Ovary (tissue), 10 donors: ENCODE measurements at places on chromosomes 5 and 9. TPM values are rescaled to one million over a fixed set of nuclear protein-coding genes. Genes with fewer than 3 reads are reported as not detected.

GRCh38 chr5:58066076-58066475 is 393.8 kb downstream of the PLK2 start:
- H3K27ac ChIP-seq, result no peak overlapping the region
- no peaks in the 10 kb centered on the region for H3K27me3 ChIP-seq
- no peak overlapping the region for H3K4me3 ChIP-seq
- no peaks in the 10 kb centered on the region for H3K36me3 ChIP-seq

- DNase-seq, result peak; percentile 76
- no peaks in the 10 kb centered on the region for H3K36me3 ChIP-seq
- peaks cover 27% of the 10 kb centered on the region for H3K4me1 ChIP-seq
- H3K4me3 ChIP-seq, result no peak overlapping the region
Observed at GRCh38 chr5:67268231-67269021, 71.8 kb upstream of the CD180 start.

The PCDHA8 gene
- total RNA-seq, result 0.23 TPM

The ENTPD8 gene
- total RNA-seq, result 0.28 TPM

The PHF24 gene
- total RNA-seq, result 0.30 TPM

- no peak overlapping the region for H3K4me3 ChIP-seq
- no peak for DNase-seq
- H3K36me3 ChIP-seq, result no peaks in the 10 kb centered on the region
- H3K27me3 ChIP-seq, result no peaks in the 10 kb centered on the region
- H3K4me1 ChIP-seq, result peaks cover 9% of the 10 kb centered on the region
Observed at GRCh38 chr5:35246411-35246810, 16.1 kb upstream of the PRLR start.

DNA sequence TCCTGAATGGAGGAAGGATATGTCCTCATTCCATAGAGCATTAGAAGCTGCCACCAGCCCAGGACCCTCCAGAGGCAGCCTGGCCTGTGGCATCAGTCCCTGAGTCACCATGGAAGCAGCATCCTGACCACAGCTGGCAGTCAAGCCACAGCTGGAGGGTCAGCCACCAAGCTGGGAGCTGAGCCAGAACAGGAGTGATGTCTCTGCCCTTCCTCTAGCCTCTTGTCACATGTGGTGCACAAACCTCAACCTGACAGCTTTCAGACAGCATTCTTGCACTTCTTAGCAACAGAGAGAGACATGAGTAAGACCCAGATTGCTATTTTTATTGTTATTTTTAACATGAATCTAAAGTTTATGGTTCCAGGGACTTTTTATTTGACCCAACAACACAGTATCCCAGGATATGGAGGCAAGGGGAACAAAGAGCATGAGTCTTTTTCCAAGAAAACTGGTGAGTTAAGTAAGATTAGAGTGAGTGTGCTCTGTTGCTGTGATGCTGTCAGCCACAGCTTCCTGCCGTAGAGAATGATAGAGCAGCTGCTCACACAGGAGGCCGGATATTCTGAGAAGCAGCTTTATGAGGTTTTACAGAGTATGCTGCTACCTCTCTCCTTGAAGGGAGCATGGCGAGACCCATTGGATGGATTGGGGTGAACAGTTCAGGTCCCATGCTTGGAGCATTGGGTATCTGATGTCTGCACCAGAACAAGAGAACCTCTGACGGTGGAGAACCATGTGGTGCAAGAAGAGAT is 13.0 kb upstream of the CYFIP2 start:
- no peak overlapping the region for H3K27ac ChIP-seq
- no peaks in the 10 kb centered on the region for H3K27me3 ChIP-seq
- H3K36me3 ChIP-seq, result no peaks in the 10 kb centered on the region
- H3K4me1 ChIP-seq, result no peaks in the 10 kb centered on the region

The KCTD16 gene
- total RNA-seq, result 0.15 TPM

The STPG3 gene
- not detected for total RNA-seq

The EIF4E1B gene
- not detected for total RNA-seq

GRCh38 chr9:90950600-90950999 is 149.0 kb downstream of the SYK start:
- DNase-seq, result no peak
- no peaks in the 10 kb centered on the region for H3K27me3 ChIP-seq
- H3K27ac ChIP-seq, result no peak overlapping the region
- H3K36me3 ChIP-seq, result no peaks in the 10 kb centered on the region
- no peak overlapping the region for H3K4me3 ChIP-seq
- H3K4me1 ChIP-seq, result no peaks in the 10 kb centered on the region

DNA sequence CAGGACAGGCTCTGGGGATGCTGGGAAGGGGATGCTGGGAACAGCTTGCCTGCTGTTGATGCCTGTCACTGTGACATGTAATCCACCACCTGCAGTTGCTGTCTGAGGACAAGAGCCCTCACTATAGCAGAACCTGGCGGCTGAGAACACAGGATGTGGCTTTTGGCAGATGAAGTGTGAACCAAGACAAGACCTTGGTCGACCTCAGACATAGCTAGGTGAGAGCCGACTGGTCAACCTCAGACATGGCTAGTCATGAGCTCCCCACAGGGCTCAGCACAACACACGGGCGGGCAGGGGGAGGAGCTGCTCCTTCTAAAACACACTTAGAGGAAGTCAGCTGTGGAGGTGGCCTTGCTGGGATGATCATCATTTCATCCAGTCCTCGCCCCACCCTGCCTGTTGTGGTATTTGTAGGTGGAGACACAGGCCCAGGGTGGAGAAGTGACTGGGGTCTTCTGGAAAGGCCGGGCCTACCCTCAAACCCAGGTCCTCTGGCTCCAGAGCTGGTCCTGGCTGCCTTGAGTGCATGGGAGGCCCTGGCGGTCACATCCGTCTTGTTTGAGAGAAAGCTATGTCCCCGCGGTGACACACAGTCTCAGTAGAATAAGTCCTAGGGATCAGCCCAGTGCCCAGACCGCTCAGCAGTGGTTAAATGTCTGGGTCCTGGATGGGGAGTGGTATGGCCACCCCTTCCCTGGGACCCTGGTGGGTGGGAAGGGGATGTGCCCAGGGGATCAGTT is 6.1 kb downstream of the SUSD3 start:
- H3K27me3 ChIP-seq, result no peaks in the 10 kb centered on the region
- H3K4me1 ChIP-seq, result peaks cover 21% of the 10 kb centered on the region
- no peak for DNase-seq
- H3K4me3 ChIP-seq, result no peak overlapping the region

The SLC28A3 gene
- not detected for total RNA-seq

DNA sequence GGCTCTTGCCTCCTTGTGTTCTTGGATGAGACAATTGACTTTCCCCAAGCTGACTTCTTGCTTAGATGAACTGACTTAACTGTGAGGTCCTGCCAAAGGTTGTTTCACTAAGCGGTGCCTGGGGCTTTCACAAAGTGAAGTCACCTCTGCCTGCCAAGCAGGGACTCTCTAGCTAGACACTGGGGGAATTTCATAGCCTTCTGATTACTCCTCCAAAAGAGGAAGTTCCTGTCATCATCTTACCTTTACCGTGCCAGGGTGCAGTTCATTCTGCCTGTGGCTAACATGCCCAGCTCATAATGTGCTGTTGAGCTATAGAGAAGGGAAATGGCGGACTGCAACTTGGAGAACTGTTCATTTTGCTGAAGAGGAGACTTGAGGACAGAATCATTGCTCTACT is 472.0 kb upstream of the WWC1 start:
- H3K36me3 ChIP-seq, result no peaks in the 10 kb centered on the region
- H3K27me3 ChIP-seq, result no peaks in the 10 kb centered on the region
- no peak overlapping the region for H3K4me3 ChIP-seq
- DNase-seq, result no peak
- no peaks in the 10 kb centered on the region for H3K4me1 ChIP-seq

DNA sequence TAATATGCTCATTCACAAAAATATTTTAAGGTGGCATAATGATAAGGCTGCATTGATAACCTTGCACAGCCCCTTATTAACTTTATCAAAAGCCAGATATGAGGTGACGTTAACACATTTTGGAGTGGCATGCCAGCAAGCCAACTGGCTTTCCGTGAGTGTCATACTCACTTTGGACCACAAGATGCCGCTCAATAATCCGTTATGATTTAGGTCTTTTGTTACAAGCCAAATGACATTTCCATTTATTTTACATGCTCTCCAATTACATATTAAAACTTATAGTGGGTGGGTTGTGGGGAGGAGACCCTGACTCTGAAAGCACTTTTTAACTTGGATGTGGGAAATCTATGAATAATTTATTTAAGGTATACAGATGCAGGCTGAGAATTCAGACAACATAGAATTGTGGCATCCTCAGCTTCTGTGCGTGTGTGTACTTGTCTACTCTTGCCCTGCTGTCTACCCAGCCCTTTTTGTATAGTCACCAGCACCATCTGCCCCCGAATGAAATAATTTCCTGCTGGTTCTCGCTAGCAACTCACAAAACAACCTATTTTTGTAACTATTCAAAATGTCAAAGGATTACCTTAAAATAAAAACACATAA is 305.1 kb downstream of the PSAT1 start:
- no peak overlapping the region for H3K4me3 ChIP-seq
- H3K27me3 ChIP-seq, result no peaks in the 10 kb centered on the region
- H3K27ac ChIP-seq, result no peak overlapping the region

The SH3RF2 gene
- total RNA-seq, result 2.2 TPM

The PRDM9 gene
- total RNA-seq, result not detected

The FRRS1L gene
- total RNA-seq, result 31.5 TPM

GRCh38 chr9:128558431-128559310 is 6.3 kb downstream of the SPTAN1 start:
- H3K4me3 ChIP-seq, result no peak overlapping the region
- peak; percentile 83 for DNase-seq
- peak overlapping the region; percentile 29 for H3K27ac ChIP-seq
- no peaks in the 10 kb centered on the region for H3K27me3 ChIP-seq
- H3K4me1 ChIP-seq, result peaks cover 10% of the 10 kb centered on the region

- no peaks in the 10 kb centered on the region for H3K27me3 ChIP-seq
- no peak overlapping the region for H3K27ac ChIP-seq
- no peaks in the 10 kb centered on the region for H3K4me1 ChIP-seq
- H3K4me3 ChIP-seq, result no peak overlapping the region
- H3K36me3 ChIP-seq, result no peaks in the 10 kb centered on the region
- no peak for DNase-seq
Observed at GRCh38 chr5:157187046-157187754, 6.6 kb downstream of the ITK start.

The FOXD4L4 gene
- total RNA-seq, result not detected

The CARD6 gene
- 2.0 TPM for total RNA-seq

- no peaks in the 10 kb centered on the region for H3K36me3 ChIP-seq
- no peak for DNase-seq
- H3K4me3 ChIP-seq, result no peak overlapping the region
- no peaks in the 10 kb centered on the region for H3K4me1 ChIP-seq
- no peaks in the 10 kb centered on the region for H3K27me3 ChIP-seq
Observed at GRCh38 chr5:135063056-135063445, 29.0 kb upstream of the PITX1 start.

The CDKN2B gene
- total RNA-seq, result 3.3 TPM

The ZDHHC11 gene
- total RNA-seq, result 8.0 TPM

- no peaks in the 10 kb centered on the region for H3K36me3 ChIP-seq
- H3K4me1 ChIP-seq, result peaks cover 2% of the 10 kb centered on the region
- no peak overlapping the region for H3K27ac ChIP-seq
- no peaks in the 10 kb centered on the region for H3K27me3 ChIP-seq
Observed at GRCh38 chr5:125198270-125198974, 452.0 kb upstream of the ZNF608 start.

- no peaks in the 10 kb centered on the region for H3K4me1 ChIP-seq
- no peak for DNase-seq
- H3K27ac ChIP-seq, result no peak overlapping the region
Observed at GRCh38 chr5:180111273-180112002, 39.9 kb upstream of the RNF130 start.

GRCh38 chr5:107771926-107772325 is 101.2 kb upstream of the EFNA5 start:
- H3K27ac ChIP-seq, result no peak overlapping the region
- H3K36me3 ChIP-seq, result no peaks in the 10 kb centered on the region
- no peak overlapping the region for H3K4me3 ChIP-seq
- no peaks in the 10 kb centered on the region for H3K4me1 ChIP-seq
- no peak for DNase-seq

DNA sequence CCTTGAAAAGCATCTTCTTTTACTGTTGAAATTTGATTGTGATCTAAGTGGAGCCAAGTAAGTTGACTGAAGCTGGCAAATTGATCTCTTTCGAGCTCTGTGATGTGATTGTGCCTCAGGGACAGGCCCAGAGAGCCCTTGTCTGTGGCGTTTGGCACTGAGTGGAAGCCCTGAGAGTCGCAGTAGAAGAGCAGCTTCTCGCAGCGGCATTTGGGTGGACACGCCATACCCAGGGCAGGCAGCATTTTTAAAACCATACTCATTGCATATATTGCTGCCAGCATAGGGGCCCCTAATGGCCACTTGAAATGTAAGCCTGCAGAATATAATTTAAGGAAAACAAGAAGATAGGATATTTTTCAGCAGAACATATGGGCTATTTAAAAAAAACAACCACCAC is 894 bp downstream of the LRRTM2 start:
- H3K27ac ChIP-seq, result no peak overlapping the region
- no peaks in the 10 kb centered on the region for H3K36me3 ChIP-seq
- H3K27me3 ChIP-seq, result no peaks in the 10 kb centered on the region
- DNase-seq, result no peak
- H3K4me3 ChIP-seq, result no peak overlapping the region
- peaks cover 8% of the 10 kb centered on the region for H3K4me1 ChIP-seq

GRCh38 chr9:77677397-77677796 is 29.3 kb upstream of the GNA14 start:
- H3K4me3 ChIP-seq, result no peak overlapping the region
- no peaks in the 10 kb centered on the region for H3K36me3 ChIP-seq
- H3K27ac ChIP-seq, result no peak overlapping the region

The BRD3 gene
- 51.4 TPM for total RNA-seq

GRCh38 chr9:14277244-14277643 is 36.7 kb downstream of the NFIB start:
- peaks cover 14% of the 10 kb centered on the region for H3K4me1 ChIP-seq
- no peaks in the 10 kb centered on the region for H3K36me3 ChIP-seq
- peak; percentile 27 for DNase-seq
- no peak overlapping the region for H3K4me3 ChIP-seq
- no peak overlapping the region for H3K27ac ChIP-seq

DNA sequence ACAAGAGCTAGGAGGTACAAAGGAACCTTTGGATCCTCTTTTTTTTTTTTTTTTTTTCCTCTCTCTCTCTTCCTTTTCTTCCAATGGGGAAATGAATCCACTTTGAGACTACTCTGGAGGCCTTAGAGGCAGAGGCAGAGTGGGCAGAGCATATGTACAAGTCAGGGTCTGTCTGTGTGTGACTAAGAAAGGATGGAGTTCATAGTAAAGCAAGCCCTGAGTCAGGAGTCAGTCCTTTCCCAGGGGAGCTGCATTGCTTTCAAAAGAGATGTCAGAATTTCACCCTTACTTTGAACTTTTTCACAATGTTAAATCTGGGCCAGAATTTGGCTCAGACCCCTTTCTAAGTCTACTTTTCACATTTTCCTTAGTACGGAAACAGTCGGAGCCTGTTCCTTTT is 792.4 kb upstream of the C9orf72 start:
- H3K4me1 ChIP-seq, result no peaks in the 10 kb centered on the region
- H3K4me3 ChIP-seq, result no peak overlapping the region
- H3K36me3 ChIP-seq, result no peaks in the 10 kb centered on the region
- DNase-seq, result no peak
- H3K27me3 ChIP-seq, result no peaks in the 10 kb centered on the region

The ADAMTS19 gene
- total RNA-seq, result 23.5 TPM

- H3K27me3 ChIP-seq, result no peaks in the 10 kb centered on the region
- H3K27ac ChIP-seq, result no peak overlapping the region
- H3K4me3 ChIP-seq, result no peak overlapping the region
- DNase-seq, result no peak
- no peaks in the 10 kb centered on the region for H3K4me1 ChIP-seq
Observed at GRCh38 chr5:133371371-133372155, 240.8 kb downstream of the FSTL4 start.

- H3K36me3 ChIP-seq, result no peaks in the 10 kb centered on the region
- H3K4me3 ChIP-seq, result no peak overlapping the region
- H3K27me3 ChIP-seq, result no peaks in the 10 kb centered on the region
Observed at GRCh38 chr5:65803699-65804391, 81.8 kb downstream of the NLN start.

The DMRTA1 gene
- 0.35 TPM for total RNA-seq

- no peaks in the 10 kb centered on the region for H3K36me3 ChIP-seq
- H3K27ac ChIP-seq, result no peak overlapping the region
- no peaks in the 10 kb centered on the region for H3K27me3 ChIP-seq
- H3K4me3 ChIP-seq, result no peak overlapping the region
Observed at GRCh38 chr5:38837416-38837815, 8.4 kb upstream of the OSMR start.
